ENCODE measurements at places on chromosomes 13 and 19. TPM values are rescaled to one million over a fixed set of nuclear protein-coding genes. Genes with fewer than 3 reads are reported as not detected.

- no peak for DNase-seq
Measured at GRCh38 chr13:39943711-39944110, 288.2 kb downstream of the COG6 start.

DNA sequence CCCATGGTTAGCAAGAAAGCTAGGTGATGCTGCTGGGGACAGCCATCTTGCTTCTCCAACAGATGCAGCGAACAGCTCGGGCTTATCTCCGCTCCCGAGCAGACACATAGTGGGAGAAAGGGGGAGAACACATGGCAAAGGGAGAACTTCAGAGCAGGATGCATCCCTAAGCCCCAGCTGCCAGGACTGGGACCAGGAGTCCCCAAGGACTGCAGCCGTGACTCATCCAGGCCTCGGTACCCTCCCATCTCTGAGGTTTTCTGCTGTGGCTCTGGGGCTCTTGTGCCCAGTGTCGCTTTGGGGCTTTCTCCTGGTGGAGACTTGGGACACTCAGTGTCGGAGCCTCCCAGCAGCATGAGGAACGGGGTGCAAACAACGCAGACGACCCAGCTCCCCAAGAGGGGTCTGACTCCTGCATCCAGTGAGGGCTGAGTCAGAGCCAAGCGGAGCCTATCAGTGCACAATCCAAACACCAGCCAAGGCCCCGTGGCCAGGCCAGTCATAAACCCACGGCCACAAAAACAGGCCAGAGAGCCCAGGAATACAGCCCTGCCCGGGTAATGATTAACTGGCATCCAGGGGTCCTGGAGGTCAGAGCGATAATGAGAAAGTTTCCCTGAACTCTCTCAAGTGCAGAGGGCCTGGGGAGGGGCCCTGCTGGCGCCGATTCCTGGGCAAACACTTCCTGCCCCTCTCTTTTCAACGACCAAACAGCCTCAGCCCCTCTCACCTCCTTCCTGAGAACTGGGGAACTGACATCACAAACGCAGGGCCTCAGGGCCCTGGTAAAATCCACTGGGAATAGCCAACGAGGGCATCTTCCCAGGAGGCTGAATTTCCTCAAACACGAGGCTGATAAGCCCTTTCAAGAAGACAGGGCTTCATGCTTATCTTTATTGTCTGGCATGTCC is 202.9 kb downstream of the USP12 start:
- DNase-seq, result peak; percentile 88

DNA sequence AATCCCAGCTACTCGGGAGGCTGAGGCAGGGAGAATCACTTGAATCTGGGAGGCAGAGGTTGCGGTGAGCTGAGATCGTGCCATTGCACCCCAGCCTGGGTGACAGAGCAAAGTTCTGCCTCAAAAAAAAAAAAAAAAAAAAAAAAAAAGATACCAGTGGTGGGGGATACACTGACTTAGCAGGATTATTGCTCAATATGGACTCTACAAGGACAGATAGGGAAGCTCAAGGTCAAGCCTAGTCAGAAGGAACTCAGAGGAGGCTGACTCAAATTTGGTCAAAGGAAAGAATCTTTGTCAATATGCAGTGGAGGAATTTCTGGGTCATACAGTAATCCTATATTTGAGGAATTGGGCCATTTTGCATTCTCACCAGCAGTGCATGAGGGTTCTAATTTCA is 6.7 kb upstream of the DIAPH3 start:
- DNase-seq, result no peak

DNA sequence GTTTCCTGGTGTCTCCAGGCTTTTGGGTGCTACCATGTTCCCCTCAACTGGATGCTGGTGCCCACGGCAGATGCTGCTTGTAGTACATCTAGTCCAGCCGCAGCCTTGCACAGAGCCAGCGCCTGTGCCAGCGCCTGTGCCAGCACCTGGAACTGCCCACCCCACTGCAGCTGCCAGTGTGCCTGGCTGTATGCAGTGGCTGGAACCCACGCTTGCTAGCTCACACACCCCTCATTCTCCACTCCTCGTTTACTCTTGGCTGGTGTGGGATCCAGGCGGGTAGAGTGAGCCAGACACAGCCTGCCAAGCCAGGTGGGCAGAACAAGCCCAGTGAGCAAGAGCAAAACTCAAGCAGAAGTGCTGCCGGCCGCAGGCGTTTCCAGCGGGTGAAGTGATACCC is 428.6 kb downstream of the SLITRK1 start:
- no peak for DNase-seq

The ZNF773 gene
- 4.6 TPM for polyA plus RNA-seq

GRCh38 chr19:8610041-8610935 is at the start of gene ADAMTS10:
Gene ADAMTS10, minus strand, starts transcription at chr19:8610715. Its CDS starts 5,005 bp downstream, at chr19:8605710.
- peak; percentile 84 for DNase-seq

GRCh38 chr13:36069881-36070366 is 61.3 kb downstream of the DCLK1 start:
- DNase-seq, result no peak

GRCh38 chr13:84896128-84896527 is 903.1 kb downstream of the SLITRK6 start:
- no peak for DNase-seq

DNA sequence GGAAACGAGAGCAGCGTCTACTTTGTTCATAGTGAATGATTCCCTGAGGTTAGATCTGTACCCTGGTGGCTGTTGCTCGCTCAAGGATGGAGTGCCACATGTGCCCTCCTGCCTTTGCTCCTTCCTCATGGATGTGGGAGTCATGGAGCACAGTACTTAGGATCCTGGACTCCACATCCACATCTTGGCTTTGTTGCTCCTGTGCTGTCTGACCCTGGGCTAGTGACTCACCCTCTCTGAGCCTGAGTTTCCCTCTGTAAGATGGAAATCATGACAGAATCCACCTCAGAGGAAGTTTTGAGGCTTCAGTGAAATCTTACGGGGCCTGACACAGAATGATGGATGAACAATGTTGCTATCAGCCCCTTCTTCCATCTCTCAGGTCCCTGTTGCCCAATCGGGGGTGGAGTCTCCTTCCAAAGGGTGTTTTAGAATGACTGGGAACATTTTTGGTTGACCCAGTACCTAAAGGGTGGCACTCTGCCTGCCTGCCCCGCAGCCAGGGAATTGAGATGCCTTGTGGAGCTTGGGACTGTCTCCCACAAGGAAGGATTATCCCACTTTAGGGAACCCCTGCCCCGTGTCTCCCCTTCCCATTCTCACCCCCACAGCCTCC is 9.8 kb upstream of the TIMM50 start:
- no peak for DNase-seq

DNA sequence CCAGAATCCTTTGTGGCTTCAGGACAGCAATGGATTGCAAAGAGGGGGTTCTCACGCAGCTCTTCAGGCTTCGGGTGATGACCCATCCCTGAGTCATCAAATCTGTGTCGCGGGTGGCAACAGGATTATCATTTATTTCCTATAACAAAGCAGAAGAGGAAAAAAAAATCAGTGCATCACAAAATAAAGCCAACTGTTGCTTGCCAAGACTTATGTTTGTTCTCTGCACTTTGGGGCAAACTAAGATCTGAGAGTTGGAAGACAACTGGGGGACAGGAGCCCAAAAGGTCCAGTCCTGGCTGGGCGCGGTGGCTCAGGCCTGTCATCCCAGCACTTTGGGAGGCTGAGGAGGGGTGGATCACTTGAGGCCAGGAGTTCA is 6.4 kb downstream of the GNA15 start:
- DNase-seq, result no peak

The PSG4 gene
- polyA plus RNA-seq, result not detected

- no peak for DNase-seq
Measured at GRCh38 chr19:10122045-10122444, 2.3 kb upstream of the EIF3G start.

GRCh38 chr13:88071371-88071770 is 400.2 kb downstream of the SLITRK5 start:
- DNase-seq, result no peak

DNA sequence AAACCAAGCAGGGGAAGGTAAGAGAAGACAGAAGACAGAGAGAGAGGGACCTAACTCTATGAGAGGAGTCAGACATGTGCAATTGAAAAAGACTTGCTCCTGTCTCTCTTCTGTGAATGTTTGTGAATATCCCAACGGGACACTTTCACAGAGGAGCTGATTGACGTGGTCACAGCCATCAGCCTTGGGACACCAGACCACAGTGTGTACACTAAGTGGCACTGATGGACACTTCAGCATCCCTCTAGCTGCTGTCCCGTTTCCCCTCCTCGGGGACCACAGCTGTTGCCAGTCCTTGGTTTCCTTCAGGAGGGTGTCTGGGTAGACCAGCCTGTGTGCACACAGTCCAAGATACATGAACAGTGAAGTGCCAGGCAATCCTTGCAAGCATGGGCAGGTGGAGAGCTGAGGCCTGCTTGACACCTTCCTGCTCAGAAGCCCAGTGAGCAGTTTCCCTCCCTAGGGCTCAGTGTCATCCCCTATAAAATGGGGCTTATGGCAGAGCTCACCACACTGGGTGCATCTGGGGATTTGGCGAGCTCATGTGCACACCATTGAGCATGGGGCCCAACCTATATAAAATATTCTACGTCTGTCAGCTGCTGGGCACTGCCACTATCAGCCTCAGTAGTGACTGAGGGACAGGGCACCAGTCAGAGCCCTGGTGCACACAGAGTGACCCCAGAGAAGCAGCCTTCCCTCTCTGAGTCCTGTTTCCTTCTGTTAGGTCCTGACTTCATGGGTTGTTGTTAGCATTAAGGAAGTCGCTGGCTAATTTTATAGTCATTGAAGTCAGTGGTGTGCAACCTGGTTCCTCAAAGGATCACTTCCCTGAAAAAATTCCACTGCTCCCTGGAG is 4.3 kb upstream of the USF2 start:
- DNase-seq, result no peak

The CAPN12 gene
- polyA plus RNA-seq, result 16.9 TPM

DNA sequence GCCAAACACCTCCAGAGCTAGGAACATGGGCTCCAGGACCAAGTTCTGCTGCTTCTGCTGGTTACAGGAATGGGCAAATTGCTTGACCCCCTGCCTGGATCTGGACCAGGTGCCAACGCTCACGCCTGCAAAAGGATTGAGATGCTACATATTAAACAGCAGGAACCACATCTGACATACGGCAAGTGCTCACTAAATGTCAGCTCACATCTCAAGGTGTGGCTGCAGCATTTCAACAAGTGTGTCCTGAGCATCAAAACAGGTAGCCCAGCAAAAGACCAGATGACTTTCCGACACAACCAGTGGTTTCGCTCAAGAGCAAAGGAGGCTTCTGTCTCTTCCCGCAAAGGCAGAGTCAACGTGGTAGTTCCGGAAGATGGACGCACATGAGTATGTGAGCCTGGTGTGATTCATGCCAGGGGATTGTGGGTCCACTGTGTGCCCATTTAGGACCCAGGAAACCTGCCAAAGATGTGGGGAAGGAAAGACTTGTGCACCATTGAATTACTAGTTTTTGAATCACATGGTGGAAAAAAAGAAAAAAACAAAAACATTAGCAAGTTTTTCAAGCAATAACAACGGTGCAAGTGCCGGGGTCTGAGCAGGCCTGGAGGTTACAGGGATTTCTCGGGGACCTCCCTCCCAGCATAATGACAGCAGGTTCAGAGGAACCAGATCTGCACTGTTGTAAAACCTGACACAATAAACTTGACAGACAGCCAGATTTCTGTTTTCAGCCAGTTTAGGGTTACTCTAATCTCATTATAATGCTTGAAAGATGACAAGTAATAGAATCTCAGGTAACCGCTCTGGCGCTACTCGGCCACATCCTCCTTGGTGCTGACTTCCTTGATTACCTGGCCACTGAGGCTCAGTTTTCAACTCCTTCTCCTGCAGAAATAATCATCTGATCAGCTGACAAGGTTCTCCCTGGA is 77.9 kb downstream of the SOX1 start:
- peak; percentile 14 for DNase-seq

GRCh38 chr13:92823059-92823458 is 403.5 kb upstream of the GPC6 start:
- no peak for DNase-seq

The AXL gene
- 7.0 TPM for polyA plus RNA-seq

- no peak for DNase-seq
Measured at GRCh38 chr13:111263566-111263965, 56.9 kb upstream of the TEX29 start.

- peak; percentile 88 for DNase-seq
Measured at GRCh38 chr19:11091703-11092153, 2.5 kb downstream of the LDLR start.

- peak; percentile 84 for DNase-seq
Measured at GRCh38 chr19:801030-801860, 4.0 kb downstream of the PTBP1 start.

- peak; percentile 92 for DNase-seq
Measured at GRCh38 chr13:102642475-102642874, 45.7 kb downstream of the TPP2 start.

GRCh38 chr19:7515645-7516151 is at the start of gene ZNF358:
Gene ZNF358, plus strand, starts transcription at chr19:7516103. Its CDS starts 3,140 bp downstream, at chr19:7519243.
- peak; percentile 93 for DNase-seq

The DAND5 gene
- 0.12 TPM for polyA plus RNA-seq

DNA sequence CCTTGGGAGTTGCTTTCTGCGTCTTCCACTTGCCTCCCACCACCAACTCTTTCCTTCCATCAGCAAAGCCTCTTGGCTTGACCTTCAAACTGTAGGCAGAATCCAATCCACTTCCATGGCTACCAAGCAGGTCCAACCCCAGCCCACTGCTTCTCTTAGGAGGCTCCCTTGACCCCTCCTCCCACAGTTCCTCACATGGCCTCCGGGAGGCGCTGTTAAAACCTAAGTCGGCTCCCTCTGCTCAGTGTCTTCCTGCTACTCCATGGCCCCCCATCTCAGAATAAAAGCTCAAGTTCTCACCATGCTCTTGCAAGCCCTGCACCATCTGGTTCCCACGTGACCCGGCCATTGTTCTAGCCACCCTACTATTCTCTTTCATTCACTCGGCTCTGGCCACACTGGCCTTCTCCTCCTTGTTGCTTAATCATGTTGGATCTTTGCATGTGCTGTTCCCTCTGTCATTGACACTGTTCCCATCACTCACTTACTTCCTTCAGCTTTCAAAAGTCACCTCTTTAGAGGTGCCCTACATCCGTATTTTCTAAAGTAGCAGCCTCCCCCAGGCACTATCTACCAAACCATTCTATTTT is 7.5 kb downstream of the IZUMO2 start:
- no peak for DNase-seq

The ELANE gene
- 1.1 TPM for polyA plus RNA-seq

The HSH2D gene
- 8.2 TPM for polyA plus RNA-seq

GRCh38 chr13:32264407-32264806 is 50.8 kb downstream of the ZAR1L start:
- DNase-seq, result peak; percentile 55

All from stomach (tissue), 19 donors.